ENCODE measurements at places on chromosomes 7 and 10. TPM values are rescaled to one million over a fixed set of nuclear protein-coding genes. Genes with fewer than 3 reads are reported as not detected.

MKI67 gene
- 42.2 TPM for polyA plus RNA-seq

THSD7A gene
- 5.7 TPM for polyA plus RNA-seq

CAV1 gene
- polyA plus RNA-seq = 547 TPM

AASS gene
- polyA plus RNA-seq = 0.04 TPM

COL1A2 gene
- polyA plus RNA-seq = not detected

FZD1 gene
- 1.2 TPM for polyA plus RNA-seq

KIF11 gene
- polyA plus RNA-seq = 37.9 TPM

SPDYE8 gene
- not detected for polyA plus RNA-seq

HYAL4 gene
- not detected for polyA plus RNA-seq

TBX20 gene
- 1.3 TPM for polyA plus RNA-seq

TET1 gene
- polyA plus RNA-seq = 0.45 TPM

SKIDA1 gene
- 4.1 TPM for polyA plus RNA-seq

C10orf143 gene
- polyA plus RNA-seq = 1.6 TPM

OR6V1 gene
- polyA plus RNA-seq = not detected

CHAT gene
- polyA plus RNA-seq = not detected

Data from A549 (cell line).